Metanephros (tissue), 2 donors: ENCODE measurements at places on chromosomes 5 and 9. TPM values are rescaled to one million over a fixed set of nuclear protein-coding genes. Genes with fewer than 3 reads are reported as not detected.

CYSRT1 gene
- 0.76 TPM for total RNA-seq

NR6A1 gene
- 1.2 TPM for total RNA-seq

IRX1 gene
- total RNA-seq: 50.3 TPM

BHMT gene
- total RNA-seq: 359 TPM

ACSL6 gene
- 4.9 TPM for total RNA-seq

GARNL3 gene
- 35.6 TPM for total RNA-seq

HK3 gene
- 11.3 TPM for total RNA-seq
